D721Med (cell line): ENCODE measurements at places on chromosomes 5 and 9.

DNA sequence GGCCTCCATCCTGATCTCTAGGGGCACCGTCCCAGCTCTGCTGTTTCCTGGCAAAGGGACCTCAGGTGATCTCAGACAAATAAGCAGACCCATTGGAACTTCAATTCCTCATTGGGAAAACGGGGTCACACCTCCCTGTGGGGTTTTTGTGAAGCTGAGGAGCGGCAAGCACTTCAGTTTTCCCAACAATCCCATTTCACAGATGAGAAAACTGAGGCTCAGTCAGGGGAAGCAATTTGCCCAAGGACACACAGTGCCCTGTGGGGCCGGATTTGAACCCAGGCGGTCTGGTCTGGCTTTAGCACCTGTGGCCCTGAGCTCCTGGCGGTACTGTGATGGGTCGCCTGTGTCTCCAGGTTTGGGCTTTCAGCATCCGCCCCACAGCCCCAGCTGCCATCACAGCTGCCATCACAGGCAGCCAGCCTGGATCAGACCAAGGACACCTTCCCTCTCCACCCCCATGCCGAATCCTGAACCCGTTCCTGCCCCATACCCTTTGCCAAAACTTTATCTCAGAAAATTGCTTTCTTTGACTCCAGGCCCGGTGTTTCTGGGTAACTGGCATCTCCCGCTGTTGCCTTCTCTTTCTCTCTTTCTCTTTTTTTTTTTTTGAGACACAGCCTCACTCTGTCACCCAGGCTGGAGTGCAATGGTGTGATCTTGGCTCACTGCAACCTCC, 26.4 kb downstream of the NCS1 start:
- DNase-seq: no peak

DNA sequence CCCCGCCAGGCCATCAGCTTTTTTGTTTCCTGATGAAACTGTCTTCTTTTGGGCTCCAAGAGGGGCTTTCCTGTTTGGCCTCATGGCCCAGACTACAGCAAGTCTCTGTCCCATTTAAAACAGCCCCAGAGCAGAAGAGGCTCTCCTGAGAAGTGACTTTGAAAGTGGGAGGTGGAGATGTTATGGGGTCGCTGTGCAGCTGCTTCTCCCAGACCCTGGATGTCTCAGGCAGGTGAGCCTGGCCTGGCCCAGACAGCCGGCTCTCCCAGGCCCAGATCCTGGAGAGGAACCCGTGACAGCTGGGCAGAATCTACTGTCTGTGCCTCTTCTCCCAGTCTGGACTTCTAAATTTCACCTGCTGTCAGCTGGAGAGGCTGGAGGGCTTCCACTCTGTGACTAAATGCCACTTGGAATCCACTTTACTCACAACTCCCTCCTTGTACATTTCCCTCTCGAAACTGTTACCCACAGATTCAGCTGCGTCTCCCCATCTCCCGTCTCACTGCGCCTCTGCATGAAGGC, 20.6 kb downstream of the FAM78A start:
- DNase-seq: no peak

DNA sequence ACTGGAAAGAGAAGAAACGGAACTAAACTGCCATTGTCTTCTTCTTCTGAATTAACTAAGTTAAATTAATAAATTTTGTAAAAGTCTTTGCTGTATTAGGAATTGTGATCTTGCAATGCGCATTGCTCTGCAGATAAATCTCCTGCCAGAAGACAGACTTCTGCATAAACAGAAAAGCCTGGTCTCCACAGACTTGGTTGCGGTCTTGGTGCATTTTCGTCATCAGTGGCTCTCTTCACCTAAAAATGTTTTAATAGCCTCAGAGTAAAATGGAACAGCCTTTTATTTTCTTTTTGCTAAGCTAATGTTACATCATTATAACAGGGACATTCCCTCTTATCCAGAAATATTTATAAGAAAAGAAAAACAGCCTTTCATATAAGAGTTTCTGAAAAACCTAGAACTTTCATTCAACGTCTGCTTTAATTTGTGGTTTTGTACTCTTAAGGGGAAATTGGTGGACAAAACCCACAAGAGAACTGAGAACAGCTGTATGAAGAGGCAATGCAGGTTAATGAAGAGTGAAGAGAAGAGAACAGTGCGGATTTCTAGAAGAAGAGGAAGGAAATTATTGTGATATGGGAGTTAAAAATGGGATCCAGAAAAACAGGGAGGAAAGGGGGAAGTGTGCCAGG, 10.1 kb downstream of the IFNA5 start:
- no peak for DNase-seq

- no peak for DNase-seq
Measured at GRCh38 chr5:156094001-156094400, 233.0 kb upstream of the SGCD start.
